ENCODE measurements at places on chromosomes 7 and 10.

GRCh38 chr10:8187171-8187666 is 132.7 kb downstream of the GATA3 start:
- DNase-seq = no peak

DNA sequence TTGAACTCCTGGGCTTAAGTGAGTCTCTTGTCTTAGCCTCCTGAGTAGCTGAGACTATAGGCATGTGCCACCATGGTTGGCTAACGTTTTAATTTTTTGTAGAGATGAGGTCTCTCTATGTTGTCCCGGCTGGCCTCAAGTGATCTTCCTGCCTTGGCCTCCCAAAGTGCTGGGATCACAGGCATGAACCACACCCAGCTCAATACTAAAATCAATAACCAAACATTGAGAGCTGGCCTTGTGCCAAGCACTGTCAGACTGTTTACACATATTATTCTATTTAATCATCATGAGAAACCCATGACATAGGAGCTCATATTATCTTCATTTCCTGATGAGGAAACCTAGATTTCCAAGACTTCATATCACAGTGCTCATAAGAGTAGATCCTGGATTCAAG is 251.2 kb downstream of the BAMBI start:
- DNase-seq = no peak

DNA sequence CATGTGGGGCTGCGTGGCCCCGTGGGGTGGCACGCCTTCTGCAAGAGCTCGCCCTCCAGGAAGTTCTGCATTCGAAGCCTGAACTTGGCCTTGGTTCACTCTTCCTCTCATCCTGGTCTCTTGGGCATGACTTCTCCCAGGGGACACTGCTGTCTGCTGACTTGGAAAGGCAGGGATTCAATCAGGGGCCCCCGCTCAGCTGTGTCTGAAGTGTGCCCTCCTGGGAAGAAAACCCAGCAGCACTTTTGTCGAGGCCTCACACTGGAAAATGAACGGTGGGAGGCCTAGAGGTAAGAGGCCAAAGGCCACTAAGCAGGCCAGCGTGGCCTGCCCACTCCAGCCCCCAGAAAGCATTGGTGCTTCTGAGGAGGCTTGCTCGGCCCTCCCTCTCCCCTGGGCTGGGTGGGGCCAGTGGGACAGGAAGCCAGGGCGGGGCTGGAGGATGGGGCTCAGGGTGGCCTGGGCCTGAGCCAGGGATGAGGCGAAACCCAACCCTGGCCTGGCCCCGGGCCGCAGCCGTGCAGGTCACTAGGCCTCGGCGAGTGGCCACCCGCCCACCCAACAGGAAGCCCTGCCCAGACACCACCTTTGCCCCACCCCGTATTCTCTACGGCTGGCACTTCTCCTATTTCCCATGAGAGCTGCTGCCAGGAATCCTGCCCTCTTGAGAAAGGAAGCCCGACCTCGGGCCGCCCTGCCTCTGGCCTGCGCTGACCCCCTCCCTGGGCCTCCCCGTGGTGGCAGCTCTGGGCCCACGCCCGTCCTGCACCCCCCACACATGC is 81.1 kb downstream of the ZMIZ1 start:
- DNase-seq = peak; percentile 17

DNA sequence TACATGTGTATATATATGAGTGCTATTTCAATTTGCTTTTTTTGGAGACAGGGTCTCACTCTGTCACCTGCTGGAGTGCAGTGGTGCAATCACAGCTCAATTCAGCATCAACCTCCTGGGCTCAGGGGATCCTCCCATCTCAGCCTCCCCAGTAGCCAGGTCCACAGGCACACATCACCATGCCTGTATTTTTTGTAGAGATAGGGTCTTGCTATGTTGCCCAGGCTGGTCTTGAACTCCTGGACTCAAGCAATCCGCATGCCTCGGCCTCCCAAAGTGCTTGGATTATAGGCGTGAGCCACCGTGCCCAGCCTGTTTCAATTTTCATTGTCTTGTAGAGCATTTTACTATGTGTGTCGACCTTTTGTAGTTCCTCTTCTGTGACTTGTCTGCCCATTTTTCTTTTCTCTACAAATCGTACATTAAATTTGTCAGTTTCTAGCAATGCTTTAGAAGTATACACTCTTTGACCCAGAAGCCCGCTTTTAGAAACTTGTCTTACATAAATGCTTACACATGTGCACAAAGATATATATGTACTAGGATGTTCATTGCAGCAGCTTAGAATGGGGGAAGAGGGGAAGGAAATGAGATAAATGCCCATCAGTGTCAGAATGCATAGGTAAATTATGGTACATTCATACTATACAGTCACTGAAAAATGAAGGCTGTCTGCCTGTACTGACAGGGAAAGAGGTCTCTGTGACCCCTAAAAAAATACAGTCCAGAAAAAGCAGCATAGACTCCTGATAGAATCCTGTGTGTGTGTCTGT is 12.2 kb upstream of the RFC2 start:
- DNase-seq = no peak

GRCh38 chr10:38156416-38157269 is 62.5 kb downstream of the ZNF37A start:
- DNase-seq = no peak

DNA sequence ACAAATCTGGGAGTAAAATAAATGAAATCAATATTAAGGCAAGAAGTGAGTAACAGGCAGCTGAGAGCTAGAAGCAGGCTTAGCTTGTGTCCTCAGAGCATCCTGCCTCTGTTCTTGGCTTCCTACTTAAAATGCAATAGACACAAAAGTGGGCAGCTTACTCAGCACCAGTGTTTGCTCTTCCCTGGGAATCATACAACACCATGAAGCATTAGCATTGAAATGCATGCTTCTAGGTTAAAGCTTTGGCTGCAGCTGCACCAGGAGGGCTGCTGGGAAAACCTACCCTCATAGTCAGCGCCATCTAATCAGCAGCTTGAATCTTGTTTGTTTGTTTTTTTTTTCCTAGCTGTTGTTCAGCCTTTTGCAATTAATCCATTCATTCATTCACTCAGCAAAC is 104.2 kb upstream of the VWC2 start:
- DNase-seq = no peak

- no peak for DNase-seq
Measured at GRCh38 chr7:134701272-134701671, 54.6 kb downstream of the BPGM start.

- DNase-seq = no peak
Measured at GRCh38 chr10:11609492-11610093, 1.9 kb downstream of the USP6NL start.

DNA sequence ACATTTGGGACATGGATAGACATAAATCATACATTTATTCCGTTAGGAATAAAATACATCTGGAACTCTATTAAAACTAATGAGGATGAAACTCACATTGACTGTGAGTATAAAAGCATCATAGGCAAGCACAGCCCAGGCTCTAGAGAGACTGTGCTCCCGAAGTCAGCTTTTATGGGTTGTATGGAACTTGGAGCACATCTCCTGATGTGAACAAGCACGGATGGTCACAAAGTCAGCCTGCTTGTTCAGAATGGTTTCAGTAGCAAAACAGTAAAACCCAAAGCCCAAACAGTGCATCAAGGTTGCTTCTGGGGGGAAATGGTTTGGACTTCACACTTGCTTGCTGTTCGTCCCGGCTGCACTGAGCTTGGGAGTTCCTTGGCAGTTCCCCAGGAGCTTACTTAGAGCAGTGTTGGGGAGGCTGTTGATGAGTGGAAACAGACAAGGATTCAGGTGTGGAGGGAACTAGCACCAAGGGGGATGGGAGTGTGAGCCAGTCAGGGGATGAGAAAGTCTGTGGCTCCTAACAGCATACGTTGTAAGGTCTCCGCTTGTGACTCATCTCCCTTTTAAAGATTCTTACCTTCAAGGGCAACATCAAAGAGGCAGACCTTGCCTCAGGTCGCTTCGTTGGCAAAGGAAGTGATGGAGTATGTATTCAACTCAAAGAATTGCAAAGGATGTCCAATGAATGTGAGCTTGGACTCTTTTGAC is 19.7 kb upstream of the ITGA8 start:
- no peak for DNase-seq

GRCh38 chr7:53458636-53459035 is 423.2 kb downstream of the POM121L12 start:
- no peak for DNase-seq

GRCh38 chr7:149884016-149884415 is 10.2 kb downstream of the ATP6V0E2 start:
- no peak for DNase-seq

- no peak for DNase-seq
Measured at GRCh38 chr10:73339436-73339835, 19.2 kb downstream of the CFAP70 start.

- DNase-seq = no peak
Measured at GRCh38 chr10:88256013-88256680, 327.0 kb downstream of the RNLS start.

DNA sequence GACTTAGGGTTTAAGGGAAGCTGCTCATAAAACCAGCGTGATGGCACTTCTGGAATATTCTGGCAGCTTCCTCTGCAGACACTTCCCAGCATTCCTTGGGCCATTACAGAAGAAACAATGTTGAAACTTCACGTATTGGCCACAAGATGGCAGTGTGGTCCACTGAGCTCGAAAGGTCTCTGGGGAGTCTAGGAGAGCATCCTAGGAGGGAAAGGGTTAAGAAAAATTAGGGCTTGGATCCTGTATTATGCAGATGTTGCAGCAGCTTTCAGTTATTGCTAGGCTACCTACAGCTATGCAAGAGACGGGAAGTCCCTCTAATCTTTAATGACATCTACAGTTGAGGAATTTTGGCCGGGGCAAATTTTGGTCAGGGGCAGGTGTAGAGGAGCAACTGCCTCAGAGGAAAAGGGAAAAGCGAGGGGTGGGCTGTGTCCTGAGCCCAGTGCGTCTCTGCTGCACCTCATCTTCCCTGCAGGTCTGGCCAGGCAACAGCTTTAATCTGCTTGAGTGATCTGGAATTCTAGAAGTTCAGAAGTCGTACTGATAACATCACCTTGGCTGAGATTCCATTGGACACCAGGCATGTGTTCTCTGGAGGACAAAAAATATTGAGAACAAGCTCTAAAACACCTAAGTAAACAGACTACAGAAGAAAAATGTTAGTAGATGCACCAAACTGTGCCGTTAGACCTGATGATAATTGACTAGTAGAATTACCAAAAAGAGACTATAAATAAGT is 220.8 kb upstream of the PRSS58 start:
- DNase-seq = no peak

All from stimulated activated naive CD4-positive, alpha-beta T cell treated with Interleukin-2 at 50 U/mL for 16 hours (primary cell).